BE2C (cell line): ENCODE measurements at places on chromosomes 2 and 18.

GRCh38 chr2:9222239-9222892, 15.8 kb downstream of the ASAP2 start:
- no peak for DNase-seq

DNA sequence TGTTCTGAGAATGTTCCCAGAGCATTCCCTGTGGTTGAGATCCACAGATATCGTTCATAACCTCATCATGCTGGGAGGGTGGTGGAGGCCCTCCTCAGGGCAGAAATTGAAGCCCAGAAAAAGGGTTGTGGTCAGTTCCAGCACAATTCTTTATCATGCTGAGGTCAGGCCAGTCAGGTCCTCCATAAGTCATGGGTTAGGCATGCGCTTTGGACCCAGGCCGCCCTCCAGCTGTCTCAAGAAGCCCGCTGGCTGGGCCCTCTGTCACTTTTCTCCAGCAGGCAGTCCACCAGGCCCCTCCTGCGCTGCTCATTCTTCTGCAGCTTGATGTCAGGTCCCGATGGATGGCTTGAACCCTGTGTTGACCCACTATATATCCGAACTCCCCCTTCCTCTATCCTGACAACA, 151.1 kb upstream of the NT5C1B start:
- DNase-seq = no peak

- DNase-seq = no peak
These were observed 37.0 kb upstream of the TAF1B start for GRCh38 chr2:9806298-9806610.

DNA sequence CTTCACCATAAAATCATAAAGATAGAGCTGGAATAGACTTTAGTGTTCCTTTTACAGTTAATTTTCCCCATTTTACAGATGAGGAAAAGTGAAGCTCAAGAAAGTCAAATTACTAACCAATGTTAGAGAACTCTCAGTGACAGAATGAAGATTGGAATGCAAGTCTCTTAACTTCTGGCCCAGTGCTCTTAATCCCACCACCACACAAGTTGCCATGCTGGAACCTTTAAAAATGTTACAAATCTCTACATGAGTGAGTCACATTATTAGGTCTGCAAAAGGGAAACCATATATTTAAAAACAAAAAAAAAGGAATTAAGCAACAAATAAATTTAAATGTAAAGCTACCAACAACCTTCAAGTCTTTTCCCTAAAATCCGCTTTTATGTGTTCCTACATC, 3.5 kb downstream of the NCKAP1 start:
- no peak for DNase-seq

GRCh38 chr18:75089748-75090327, 119.1 kb downstream of the PTGR3 start:
- DNase-seq = no peak

DNA sequence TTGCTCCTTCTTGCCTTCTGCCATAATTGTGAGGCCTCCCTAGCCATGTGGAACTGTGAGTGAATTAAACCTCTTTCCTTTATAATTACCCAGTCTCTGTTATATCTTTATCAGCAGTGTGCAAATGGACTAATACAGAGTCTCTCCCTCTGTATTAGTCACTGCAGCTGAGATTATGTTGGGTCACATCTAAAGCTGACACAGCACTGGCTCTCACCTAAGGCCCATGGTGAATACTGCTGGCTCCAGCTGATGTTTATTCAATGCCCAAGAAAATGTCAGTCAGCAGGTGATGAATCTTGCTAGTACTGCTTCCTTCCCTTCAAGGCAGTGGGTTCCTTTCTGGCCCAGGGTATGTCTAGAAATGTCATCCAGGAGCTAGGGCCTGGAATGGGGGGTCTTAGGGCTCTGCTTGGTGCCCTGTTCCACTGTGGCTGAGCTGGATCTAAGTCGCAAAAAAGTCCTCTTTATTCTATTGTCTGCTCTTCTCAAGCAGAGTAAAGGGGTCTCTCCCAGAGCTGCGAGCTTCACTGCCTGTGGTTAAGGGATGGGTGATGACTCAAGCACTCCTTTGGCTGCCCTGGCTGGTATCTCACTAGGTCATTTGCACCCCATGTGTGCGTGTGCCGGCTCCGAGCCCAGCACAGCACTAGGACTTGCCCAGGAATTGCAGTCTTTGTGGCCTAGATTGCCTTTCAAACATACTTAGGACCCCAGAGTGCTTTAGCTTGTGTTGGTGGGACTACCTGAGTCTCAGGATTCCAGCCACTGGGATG, 29.9 kb downstream of the PPP1R1C start:
- no peak for DNase-seq

GRCh38 chr2:10257500-10258147, 45.1 kb upstream of the HPCAL1 start:
- DNase-seq = no peak

- DNase-seq = no peak
These were observed 46.3 kb downstream of the LTBP1 start for GRCh38 chr2:32993005-32993539.

GRCh38 chr18:45379903-45380302, 235.4 kb upstream of the SLC14A2 start:
- DNase-seq = no peak

DNA sequence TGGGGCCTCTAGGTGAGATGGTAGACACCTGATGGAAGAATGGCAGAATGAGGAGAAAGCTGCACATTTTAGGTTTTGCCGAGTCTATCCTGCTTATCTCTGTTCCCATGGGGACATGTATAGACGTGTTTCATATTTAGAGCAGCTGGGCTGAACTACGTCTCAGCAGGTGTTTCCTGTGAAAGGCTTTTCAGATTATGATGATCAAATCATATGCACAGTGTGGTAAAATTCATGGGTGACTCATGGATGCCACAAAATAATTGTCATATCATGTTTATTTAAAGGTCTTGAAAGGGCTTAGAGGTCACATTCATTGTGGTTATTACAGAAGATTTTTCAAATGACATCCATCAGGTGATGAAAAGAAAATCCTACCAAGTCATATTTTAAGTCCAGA, 90.5 kb downstream of the ICOS start:
- DNase-seq = peak; percentile 13

DNA sequence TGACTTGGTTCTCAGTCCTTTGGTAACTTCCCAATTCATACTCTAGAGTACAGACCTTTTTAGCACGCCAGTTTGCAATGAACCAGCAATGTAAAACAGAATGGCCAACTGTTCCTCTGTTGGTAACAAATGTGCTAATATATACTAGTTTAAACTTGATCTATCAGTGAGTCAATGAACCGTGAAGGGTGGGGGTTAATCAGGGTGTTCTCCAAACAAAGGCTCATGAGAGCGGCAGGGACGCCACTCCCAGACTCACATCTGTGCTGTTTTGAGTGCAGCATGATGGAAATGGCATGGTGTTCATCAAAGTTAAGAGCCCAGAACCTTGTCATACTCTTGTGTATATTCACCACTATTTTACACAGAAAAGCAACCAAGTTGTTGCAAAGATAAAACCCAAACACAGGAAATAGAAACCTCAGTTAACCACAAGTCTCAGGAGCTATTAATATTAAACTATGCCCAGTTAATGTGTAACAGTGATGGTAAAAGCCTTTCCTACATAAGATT, 70.3 kb downstream of the CERKL start:
- DNase-seq = peak; percentile 6

- DNase-seq = no peak
These were observed 216.9 kb upstream of the VWC2L start for GRCh38 chr2:214193943-214194342.

- DNase-seq = no peak
These were observed 20.2 kb downstream of the EPHA4 start for GRCh38 chr2:221551864-221552263.

DNA sequence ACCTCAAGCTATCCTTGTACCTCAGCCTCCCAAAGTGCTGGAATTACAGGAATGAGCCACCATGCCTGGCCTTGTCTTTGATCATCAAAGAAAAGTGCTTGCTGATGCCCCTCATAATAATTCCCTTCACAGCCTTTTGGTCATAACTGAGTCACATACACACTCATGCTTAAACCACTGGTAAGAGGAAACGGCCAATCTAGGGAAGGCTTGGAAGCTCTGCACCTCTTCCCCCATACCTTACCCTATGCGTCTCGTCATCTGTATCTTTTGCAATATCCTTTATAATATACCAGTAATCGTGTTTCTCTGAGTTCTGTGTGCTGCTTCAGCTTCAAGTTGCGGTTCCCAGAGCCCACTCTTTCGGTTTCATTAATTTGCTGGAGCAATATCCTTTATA, 4.8 kb upstream of the RNF138 start:
- DNase-seq = no peak

DNA sequence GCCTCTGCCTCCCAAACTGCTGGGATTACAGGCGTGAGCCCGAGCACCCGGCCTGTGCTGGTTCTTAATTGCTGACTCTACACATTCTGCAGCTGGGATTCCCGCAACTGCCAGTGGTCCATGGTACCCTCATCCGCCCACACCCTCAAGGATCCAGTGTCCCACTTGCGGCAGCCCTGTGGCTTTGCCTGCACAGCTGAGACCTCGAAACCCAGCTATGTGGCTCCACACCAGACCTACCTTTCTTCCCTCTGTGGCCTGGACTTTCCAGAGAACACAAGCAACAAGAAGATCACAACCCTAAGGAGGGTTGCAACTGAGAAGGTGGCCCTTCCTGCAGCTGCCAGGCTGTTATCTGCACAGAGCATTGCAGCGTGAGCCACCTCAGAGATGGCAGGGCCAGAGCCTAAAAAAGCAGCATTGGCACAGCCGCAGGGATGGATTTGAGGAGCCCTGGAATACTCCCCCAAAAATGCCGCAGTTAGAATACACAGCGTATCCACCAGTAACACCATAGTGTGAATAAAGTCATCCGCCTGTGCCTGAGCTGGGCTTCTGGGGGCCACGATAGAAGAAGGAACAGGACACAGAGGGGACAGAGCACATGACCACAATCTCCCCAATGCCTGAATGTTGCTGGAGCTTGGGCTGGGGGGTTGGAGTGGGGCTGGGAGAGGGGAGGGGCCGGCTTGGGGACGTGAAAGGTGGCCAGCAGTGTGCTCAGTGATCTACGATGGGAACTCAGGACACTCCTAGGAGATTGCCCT, 1.9 kb downstream of the GPR55 start:
- no peak for DNase-seq

GRCh38 chr18:47754311-47755101, 176.0 kb downstream of the SMAD2 start:
- peak; percentile 45 for DNase-seq
